ENCODE measurements at places on chromosomes 1 and 21. TPM values are rescaled to one million over a fixed set of nuclear protein-coding genes. Genes with fewer than 3 reads are reported as not detected.

DNA sequence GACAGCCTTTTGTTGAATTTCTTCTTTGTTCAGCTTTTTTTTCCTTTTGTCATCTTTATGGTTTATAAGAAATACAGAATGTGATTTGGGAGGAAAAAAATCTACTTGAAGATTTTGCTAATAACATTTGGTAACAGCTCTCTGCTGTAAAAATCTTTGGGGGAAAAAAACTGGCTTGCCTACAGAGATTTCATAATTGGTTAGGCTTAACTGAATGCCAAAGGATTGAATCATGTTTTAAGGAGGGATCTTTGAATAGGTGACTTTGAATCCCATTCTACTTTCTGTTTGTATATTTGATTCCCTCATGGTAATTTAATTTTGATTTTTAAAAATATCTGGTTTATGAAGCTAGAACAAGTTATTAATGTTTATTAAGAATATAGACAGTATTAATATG is 3.2 kb downstream of the BTF3L4 start:
- peaks cover 5% of the 10 kb centered on the region for H3K4me1 ChIP-seq
- no peaks in the 10 kb centered on the region for H3K27me3 ChIP-seq
- peak; percentile 63 for DNase-seq

DNA sequence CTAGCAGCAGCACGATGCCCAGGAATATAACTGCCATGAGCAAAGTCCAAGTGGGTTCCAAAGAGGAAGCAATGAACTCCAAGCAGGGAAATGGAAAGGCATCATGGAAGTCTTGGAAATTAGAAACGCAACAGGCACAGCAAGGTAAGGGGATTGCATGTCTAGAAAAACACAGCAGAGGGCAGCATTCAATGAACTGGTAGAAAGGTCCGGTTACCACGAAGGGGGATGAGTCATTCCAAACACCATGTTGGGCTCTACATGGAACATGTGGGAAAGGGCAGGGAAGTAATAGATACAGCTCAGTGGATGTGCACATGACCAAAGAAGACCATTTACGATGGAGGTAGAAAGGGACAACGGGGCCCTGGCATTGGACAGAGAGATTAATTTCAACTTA is 36.4 kb downstream of the RXRG start:
- no peak overlapping the region for H3K27ac ChIP-seq
- H3K4me1 ChIP-seq: no peaks in the 10 kb centered on the region
- no peak overlapping the region for H3K4me3 ChIP-seq
- no peaks in the 10 kb centered on the region for H3K27me3 ChIP-seq
- H3K36me3 ChIP-seq: no peaks in the 10 kb centered on the region
- peak; percentile 37 for DNase-seq

GRCh38 chr1:196323869-196324268 is 284.4 kb downstream of the KCNT2 start:
- DNase-seq: no peak
- H3K36me3 ChIP-seq: no peaks in the 10 kb centered on the region
- H3K4me1 ChIP-seq: no peaks in the 10 kb centered on the region
- no peak overlapping the region for H3K27ac ChIP-seq
- no peak overlapping the region for H3K4me3 ChIP-seq
- no peaks in the 10 kb centered on the region for H3K27me3 ChIP-seq

GRCh38 chr1:169186106-169186505 is 79.6 kb downstream of the ATP1B1 start:
- 0 out of 2 replicates have a peak, but pooled peaks cover 1% of the 10 kb centered on the region for H3K4me1 ChIP-seq
- no peak overlapping the region for H3K4me3 ChIP-seq
- no peaks in the 10 kb centered on the region for H3K27me3 ChIP-seq

DNA sequence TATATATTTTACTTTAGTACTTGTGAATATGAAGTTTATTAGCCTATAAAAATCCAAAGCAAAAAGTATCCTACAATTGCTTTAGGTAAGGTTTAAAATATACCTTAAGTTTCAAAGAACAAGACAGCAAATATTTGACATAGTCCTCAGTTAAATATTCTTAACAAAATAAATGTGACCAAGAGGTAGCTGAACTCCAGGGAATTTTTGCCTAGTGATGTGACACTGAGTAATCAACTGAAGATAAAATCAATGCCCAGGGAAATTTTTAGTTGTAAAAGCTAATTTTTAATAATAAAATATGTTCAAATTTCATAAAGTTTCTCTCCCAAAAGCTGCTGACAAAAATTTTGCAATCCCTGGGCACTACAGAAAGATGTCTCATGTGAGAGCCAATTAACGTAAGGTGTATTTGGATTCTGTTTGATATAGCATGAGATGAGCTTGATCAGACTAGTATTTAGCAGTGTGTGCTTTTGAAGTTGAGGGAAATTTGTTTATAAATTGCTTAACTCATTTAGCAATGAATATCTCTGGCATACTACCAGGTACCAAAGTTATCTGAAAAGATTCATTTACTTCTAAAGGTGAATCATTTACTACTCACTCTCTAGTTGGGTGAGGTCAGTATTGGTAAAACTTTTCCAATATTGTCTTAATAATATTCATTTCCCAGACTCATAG is 80.2 kb upstream of the PALMD start:
- peaks cover 2% of the 10 kb centered on the region for H3K4me1 ChIP-seq
- H3K27ac ChIP-seq: no peak overlapping the region
- H3K36me3 ChIP-seq: no peaks in the 10 kb centered on the region
- no peak overlapping the region for H3K4me3 ChIP-seq

DNA sequence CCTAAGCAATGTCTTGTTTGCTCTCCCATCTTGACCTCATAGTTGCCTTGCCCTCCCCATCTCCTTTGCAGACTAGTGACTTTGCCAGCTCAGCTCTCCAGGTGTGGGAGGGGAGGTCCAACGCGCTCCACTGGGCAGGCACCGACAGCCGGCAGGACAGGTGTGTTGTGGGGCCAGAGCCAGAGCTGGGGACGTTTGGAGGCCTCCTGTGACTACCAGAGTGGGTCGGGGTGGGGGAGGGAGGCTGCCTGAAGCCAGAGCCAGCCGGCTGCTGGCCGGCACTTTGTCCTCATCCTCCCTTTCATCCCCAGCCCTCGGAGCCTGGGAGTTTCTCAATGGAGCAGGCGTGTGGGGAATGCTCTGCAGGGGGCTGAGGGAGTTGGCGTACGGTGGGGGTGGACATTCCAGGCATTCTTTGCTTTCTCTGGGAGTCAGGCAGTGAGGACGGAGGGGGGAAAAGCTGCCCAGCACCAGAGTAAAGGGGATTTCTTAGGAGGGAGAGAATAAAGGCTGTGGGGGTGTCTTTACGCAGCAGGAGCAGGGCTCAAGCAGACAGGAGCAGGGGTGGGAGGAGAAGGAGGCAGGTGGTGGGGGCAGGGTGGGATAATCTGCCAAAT is 20.2 kb downstream of the NUAK2 start:
- DNase-seq: peak; percentile 97
- H3K27ac ChIP-seq: peak overlapping the region; percentile 99
- peaks cover 40% of the 10 kb centered on the region for H3K36me3 ChIP-seq

The OPRD1 gene
- total RNA-seq: under 0.01 TPM

The G0S2 gene
- 0.36 TPM for total RNA-seq

All from IMR-90 (cell line).